Epithelial cell of alveolus of lung (primary cell): ENCODE measurements at places on chromosomes 1 and 21. TPM values are rescaled to one million over a fixed set of nuclear protein-coding genes. Genes with fewer than 3 reads are reported as not detected.

Gene E2F2
- total RNA-seq = 1.2 and 2.3 TPM in 2 replicates

Gene RASAL2
- total RNA-seq = 8.5 and 8.7 TPM in 2 replicates

Gene PATJ
- 2.5 and 3.4 TPM in 2 replicates for total RNA-seq

Gene GPATCH4
- 4.0 and 11.4 TPM in 2 replicates for total RNA-seq

Gene MEX3A
- 7.0 and 15.8 TPM in 2 replicates for total RNA-seq

Gene OR14K1
- total RNA-seq = not detected in 2 replicates

Gene CR1L
- total RNA-seq = not detected in 2 replicates

Gene VWA1
- 30.5 and 35.1 TPM in 2 replicates for total RNA-seq

Gene BMP8A
- 0.40 TPM in 1 of 2 replicates, not detected in the other for total RNA-seq

Gene AADACL4
- total RNA-seq = not detected in 2 replicates

Gene TGFBR3
- total RNA-seq = 9.2 and 50.4 TPM in 2 replicates

Gene ADGRB2
- 17.2 and 19.5 TPM in 2 replicates for total RNA-seq

Gene TIE1
- 1.0 and 2.8 TPM in 2 replicates for total RNA-seq

Gene LHX8
- total RNA-seq = not detected in 2 replicates

Gene PSRC1
- 16.8 and 31.3 TPM in 2 replicates for total RNA-seq

Gene ST6GALNAC5
- 0.64 and 5.3 TPM in 2 replicates for total RNA-seq

Gene PLA2G2F
- not detected in 2 replicates for total RNA-seq

Gene RNU1-4
- total RNA-seq = under 0.01 TPM in 2 replicates

Gene SGIP1
- total RNA-seq = 6.3 and 22.8 TPM in 2 replicates

Gene NPL
- 0.24 and 0.52 TPM in 2 replicates for total RNA-seq

Gene SLC22A15
- total RNA-seq = 0.32 and 1.9 TPM in 2 replicates

Gene MIXL1
- not detected in 2 replicates for total RNA-seq

Gene EPS15
- 26.9 and 34.6 TPM in 2 replicates for total RNA-seq

Gene DISP3
- 0.13 TPM in 1 of 2 replicates, not detected in the other for total RNA-seq

Gene TMIGD3
- total RNA-seq = not detected in 2 replicates

Gene SHISAL2A
- not detected in 2 replicates for total RNA-seq

Gene RBM8A
- total RNA-seq = 116 and 131 TPM in 2 replicates

Gene KRTAP27-1
- total RNA-seq = not detected in 2 replicates

Gene MATN1
- total RNA-seq = under 0.01 TPM in 1 of 2 replicates, not detected in the other

Gene OR2G6
- total RNA-seq = not detected in 2 replicates

Gene RPS6KC1
- total RNA-seq = 14.5 and 14.7 TPM in 2 replicates

Gene C21orf91
- 5.7 and 9.9 TPM in 2 replicates for total RNA-seq

Gene NES
- total RNA-seq = 34.3 and 110 TPM in 2 replicates

Gene LRRIQ3
- total RNA-seq = 0.56 and 0.91 TPM in 2 replicates

Gene AMY1C
- total RNA-seq = not detected in 2 replicates

Gene RGS1
- 0.26 TPM in 1 of 2 replicates, not detected in the other for total RNA-seq

Gene C8B
- total RNA-seq = not detected in 2 replicates

Gene PLPPR4
- 0.13 and 0.24 TPM in 2 replicates for total RNA-seq

Gene SYT2
- total RNA-seq = not detected in 2 replicates

Gene YBX1
- 388 and 812 TPM in 2 replicates for total RNA-seq

Gene CDK18
- total RNA-seq = 2.7 and 5.9 TPM in 2 replicates

Gene LCE2A
- not detected in 2 replicates for total RNA-seq

Gene DFFA
- 27.4 and 29.1 TPM in 2 replicates for total RNA-seq

Gene PPIAL4G
- total RNA-seq = not detected in 2 replicates

Gene RPE65
- total RNA-seq = 0.32 TPM in 1 of 2 replicates, not detected in the other
